ENCODE measurements at places on chromosomes 5 and 9.
A peak's percentile ranks its signal among the peaks of the same experiment; 100 is the strongest.

- DNase-seq, result no peak
Observed at GRCh38 chr9:70983723-70984295, 137.6 kb downstream of the TRPM3 start.

GRCh38 chr5:115170929-115171510 is 1.3 kb upstream of the TRIM36 start:
- no peak for DNase-seq

DNA sequence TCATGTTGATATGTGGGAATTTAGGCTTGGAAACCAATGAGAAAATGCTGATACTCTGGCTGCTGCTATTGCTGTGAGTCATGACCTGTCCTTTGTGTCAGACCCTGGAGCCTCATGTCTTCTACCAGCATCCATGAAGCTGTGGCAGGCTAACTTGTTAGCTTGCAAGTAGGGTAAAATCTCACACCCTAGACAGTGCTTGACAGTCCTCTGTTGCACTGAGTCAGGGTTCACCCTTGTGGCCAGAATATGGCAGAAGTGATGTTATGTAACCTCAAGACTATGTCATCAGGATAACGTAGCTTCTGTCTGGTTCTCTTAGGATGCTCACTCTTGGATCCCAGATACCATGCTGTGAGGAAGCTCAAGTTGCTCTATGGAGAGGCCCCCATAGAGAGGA is 110.8 kb downstream of the LHX2 start:
- DNase-seq, result no peak

DNA sequence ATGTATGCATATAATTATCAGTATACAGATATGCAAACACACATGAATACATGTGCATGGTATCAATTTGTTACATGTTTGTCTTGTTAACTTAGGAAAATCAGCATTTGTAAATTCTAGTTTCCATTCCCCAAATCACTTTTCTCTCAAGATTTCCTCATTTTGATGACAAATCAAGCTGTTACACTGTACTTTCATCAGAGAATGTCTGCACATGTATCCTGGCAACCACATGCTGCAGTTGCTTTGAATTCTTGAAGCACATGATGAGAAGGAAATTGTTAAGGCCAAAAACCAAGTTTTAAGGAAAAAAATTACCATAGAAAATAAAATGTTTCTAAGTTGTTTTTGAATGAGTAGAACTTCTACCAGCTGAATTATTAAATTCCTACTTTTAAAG is 1834.5 kb downstream of the EFNA5 start:
- DNase-seq, result no peak

GRCh38 chr5:113099822-113100221 is 123.2 kb downstream of the DCP2 start:
- no peak for DNase-seq

DNA sequence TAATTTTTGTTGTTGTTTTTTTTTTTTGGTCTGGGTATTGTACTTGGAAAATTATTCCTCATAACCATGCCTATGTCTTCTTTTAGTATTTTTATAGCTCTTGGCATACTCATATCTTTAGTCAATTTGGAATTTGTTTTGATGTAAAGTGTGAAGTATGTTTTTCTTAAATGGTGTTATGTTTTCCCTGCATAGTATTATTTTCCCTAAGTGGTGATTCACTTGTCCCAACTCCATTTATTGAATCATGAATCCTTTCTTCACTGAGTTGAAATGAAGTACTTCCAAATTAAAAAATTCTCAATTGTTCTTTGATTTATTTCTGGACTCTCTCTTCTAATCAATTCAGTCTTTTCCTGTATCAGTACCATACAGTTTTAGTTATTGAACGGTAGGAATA is 46.5 kb downstream of the POLK start:
- DNase-seq, result no peak

- DNase-seq, result no peak
Observed at GRCh38 chr5:1420211-1421195, 24.7 kb downstream of the SLC6A3 start.

DNA sequence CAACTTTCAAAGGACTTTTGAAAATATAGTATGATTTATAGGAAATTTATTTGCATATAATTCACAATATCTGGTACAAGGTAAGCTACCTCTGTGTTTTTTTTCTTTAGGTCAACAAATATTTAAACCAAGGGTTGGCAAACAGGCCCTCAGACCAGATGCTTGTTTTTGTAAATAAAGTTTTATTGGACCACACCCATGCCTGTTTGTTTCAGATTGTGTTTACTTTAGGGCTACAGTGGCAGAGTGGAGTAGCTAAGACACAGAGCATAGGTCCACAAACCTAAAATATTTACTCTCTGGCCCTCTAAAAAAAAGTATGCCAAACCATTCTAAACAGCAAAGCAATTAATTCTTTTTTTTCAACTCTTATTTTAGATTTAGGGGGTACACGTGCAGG is 119.7 kb upstream of the CCDC152 start:
- DNase-seq, result no peak

- no peak for DNase-seq
Observed at GRCh38 chr5:17829456-17829855, 195.2 kb downstream of the TAF11L14 start.

GRCh38 chr5:74851684-74852353 is 14.4 kb downstream of the FAM169A start:
- DNase-seq, result no peak

DNA sequence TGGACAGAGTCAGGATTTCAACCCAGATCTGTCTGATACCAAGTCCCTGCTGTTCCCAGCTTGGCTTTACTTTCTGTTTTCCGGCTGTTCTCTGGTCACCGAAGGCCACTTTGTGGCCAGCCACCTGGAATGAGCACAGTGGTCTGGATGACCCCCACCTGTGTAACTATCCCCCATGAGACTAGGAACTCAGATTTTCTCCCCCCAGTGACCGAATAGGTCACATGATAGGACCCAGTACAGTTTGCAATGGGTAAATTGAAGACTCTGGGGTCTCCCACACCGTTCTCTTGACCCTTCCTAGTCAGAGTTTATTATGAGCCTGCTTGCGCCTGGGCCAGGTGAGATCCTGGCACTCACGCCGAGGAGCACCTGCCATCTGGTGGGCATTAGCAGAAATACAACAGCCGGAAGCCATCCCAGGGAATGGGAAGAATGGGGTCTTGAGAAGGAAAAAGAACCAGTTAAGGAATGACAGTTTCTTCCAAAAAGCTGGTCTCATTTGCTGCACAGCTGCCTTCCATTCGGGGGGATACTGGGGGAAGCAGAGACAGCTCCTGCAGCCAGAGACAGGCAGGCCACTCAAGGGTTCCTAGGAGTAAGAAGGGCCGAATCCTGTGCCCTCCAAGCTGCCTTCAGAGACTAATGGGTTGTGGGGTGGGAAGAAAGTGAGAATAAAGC is 7.1 kb downstream of the PHYHD1 start:
- DNase-seq, result peak; percentile 28

DNA sequence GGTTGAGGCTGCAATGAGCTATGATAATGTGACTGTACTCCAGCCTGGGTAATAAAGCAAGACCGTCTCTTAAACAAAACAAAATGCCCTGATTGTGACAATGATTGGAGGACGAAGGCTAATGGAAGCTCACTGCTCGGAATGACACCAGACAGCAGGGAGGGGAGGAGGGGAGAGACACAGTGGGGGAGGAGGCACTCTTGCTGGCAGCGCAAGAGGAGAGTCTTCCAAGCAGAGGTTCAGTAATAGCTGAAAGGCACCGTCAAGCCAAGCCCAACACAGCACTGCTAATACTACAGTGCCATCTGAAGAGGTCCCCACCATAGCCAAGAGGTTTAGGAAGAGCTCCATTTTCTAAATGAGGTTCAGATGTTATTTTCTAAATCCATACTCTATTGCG is 102.3 kb downstream of the GLDC start:
- DNase-seq, result no peak

GRCh38 chr9:71393005-71393404 is 271.6 kb upstream of the TRPM3 start:
- no peak for DNase-seq

DNA sequence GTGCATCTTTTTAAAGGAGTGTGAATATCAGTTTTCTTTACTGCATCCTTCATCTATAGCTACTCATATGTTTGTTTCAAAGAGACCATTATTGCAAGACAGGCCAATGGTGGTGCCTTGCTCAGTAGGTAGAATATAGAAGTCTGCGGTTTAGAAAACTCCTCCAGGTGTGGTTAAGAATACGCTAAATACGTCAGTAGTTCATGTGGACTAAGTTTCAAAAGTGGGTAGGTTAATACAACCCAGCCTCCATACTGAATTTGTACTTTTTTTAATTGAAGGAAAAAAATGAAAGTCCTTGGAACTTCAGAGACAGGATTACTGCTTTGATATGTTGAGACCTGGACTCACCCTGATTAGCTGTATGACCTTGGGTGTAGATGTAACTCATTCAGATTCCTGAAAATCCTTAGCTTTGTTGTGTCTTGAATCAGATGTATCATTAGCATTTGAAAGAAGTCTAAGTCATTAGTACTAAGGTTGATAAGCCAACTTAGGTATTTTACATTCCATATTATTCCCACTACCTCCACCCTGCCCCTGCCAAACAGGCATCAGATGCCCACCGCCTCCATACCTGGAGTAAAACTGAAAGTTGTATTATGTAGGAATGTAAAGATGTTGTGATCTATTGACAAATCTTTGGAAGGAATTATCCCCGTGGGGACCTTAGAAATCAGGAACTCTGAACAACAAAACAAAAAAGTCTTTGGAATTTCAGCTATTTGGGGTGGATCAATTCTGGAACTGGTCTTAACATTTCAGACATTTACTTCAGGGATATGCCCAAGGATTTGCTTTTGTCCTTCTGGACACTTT is 6.1 kb downstream of the BASP1 start:
- no peak for DNase-seq

GRCh38 chr9:93028448-93029006 is 30.0 kb upstream of the SUSD3 start:
- peak; percentile 44 for DNase-seq

DNA sequence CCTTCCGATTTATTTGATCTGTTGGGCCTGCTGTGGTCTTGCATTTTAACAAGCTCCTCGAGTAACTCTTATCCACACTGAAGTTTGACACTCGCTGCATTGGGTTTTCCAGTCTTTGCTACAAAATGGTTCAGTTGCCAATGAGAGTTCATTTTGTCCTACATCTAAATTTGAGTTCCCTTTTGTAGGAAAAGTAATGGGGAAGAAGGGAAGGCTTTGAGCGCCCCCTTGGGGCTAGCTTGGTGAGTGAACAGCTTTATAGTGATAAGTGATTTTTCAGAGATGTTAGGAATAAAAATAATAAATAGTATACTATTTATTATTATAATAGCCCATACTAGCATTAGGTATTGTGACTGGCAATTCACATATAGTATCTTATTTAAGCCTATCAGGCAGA is 89.9 kb upstream of the GNAQ start:
- peak; percentile 21 for DNase-seq

GRCh38 chr5:52359261-52359660 is 428.5 kb upstream of the ITGA1 start:
- DNase-seq, result no peak

DNA sequence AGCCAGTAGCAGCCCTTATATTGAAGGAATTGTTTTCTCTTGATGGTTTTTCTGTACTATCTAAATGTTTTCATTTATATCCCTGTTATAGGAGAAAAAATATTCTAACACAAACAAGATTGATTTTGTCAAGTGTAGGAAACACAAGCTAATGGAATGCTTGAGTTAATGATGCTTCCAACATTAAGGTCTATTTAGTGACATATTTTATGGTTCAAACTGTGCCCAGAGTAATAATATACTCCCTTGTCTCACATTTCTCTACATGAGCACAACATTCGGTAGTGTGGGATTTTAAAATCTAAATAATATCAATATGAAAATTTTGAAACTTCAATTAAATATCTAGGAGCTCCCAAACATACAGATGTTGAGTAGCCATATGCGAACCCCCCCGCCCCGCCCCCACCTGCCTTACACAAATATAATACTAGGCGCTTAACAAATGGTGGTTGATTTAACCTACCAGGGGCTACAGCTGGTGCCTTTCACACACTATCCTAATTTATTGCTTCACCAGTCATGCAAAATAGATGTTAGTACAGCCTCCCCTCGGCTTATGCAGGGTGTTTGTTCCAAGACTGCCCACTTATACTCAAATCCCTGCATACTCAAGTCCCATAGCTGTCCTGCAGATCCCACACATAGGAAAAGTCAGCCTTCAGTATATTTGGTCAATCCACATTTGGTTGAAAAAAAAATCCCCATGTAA is 124.1 kb upstream of the ACO1 start:
- no peak for DNase-seq

DNA sequence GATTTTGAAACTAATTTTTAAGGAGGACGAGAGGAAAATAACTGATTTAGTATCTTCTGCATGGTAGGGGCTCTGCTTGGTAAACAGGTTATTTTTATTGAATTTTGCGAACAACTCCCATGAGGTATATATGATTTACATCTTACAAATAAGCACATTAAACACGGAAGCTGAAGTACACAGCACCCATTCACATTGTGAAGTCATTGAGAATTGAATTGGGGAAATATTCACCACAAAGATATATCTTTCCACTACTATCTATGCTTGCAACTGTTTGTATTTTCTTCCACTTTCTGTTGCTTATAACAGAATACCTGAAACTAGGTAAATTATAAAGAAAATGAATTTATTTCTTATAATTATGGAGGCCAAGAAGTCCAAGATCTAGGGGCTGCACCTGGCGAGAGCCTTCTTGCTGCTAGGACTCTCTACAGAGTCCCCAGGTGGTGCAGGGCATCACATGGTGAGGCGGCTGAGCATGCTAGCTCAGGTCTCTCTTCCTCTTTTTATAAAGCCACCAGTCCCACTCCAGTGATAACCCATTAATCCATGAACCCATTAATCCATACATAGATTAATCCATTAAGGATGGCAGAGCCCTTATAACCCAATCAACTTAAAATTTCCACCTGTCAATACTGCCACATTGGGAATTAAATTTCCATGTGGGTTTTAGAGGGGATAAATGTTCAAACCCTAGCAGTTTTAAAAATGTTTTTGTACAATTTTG is 79.0 kb upstream of the ZNF608 start:
- DNase-seq, result no peak

DNA sequence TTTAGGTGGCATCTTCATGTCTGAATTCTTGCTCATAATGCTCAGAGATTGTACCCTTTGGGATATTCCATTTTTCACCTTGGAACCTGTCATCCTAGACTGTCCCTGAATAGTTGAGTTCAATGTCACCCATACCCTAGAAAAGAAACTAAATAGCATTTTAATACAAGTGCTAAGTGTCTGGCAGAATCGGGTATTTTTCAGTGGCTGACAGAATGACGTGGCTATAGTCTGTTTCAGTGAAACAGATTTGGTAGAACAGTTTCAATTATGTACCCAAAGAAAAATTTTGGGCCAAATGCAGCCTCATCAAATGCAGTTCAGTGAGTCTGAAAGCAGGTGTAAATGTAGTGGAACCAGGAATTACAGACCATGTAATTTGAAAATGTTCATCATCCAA is 1041.2 kb downstream of the DTWD2 start:
- DNase-seq, result no peak

All from activated naive CD8-positive, alpha-beta T cell treated with anti-CD3 and anti-CD28 coated beads for 36 hours (primary cell).